ENCODE measurements at places on chromosomes 11 and 22.

GRCh38 chr11:13033760-13034533, 24.8 kb downstream of the RASSF10 start:
- no peak for DNase-seq

DNA sequence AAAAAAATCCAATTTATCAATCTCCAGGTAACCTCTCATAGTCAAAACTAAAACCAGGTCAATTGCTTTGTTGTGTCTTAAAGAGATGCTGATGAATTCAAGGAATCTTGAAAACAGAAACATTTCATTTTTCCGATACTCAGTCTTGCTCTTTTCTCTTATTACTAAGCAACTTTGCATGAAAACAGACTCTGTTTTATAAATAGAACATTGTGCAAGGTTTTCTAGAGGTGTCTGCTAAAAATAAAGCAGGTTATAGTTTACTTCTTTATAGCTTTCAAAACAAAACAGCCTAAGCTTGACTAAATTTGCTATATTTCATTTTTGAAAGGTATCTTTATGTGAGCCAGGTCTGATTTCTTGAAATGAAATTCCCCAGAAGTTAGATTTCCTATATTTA, 109.3 kb downstream of the ARL14EP start:
- no peak for DNase-seq

- no peak for DNase-seq
Measured at GRCh38 chr22:42933485-42934091, 76.5 kb upstream of the ARFGAP3 start.

DNA sequence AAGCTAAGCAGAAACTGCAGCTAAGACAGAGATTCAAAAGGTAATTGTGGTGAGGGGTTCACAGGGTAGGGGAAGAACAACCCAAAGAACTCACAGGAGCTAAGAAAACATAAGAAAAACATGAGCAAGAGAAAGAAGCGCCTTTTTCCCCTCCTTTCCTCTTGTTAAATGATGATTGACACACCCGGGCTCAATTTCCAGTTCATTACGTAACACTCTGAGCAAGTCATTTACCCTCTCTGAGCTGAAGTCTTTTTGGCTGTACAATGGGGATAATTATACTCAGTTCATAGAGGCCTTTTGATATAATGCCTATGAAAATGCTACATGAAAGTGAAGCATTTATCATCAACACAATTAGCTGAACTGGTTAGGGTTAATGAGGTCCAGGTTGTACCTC, 17.2 kb downstream of the LRP4 start:
- DNase-seq, result no peak
